ENCODE measurements at places on chromosomes 2 and 18.

- no peak for DNase-seq
Measured at GRCh38 chr2:222780051-222780450, 80.8 kb upstream of the ACSL3 start.

- DNase-seq = no peak
Measured at GRCh38 chr2:169683054-169683424, 11.2 kb downstream of the CFAP210 start.

GRCh38 chr2:174217869-174218268 lies 30.5 kb downstream of the OLA1 start:
- no peak for DNase-seq

DNA sequence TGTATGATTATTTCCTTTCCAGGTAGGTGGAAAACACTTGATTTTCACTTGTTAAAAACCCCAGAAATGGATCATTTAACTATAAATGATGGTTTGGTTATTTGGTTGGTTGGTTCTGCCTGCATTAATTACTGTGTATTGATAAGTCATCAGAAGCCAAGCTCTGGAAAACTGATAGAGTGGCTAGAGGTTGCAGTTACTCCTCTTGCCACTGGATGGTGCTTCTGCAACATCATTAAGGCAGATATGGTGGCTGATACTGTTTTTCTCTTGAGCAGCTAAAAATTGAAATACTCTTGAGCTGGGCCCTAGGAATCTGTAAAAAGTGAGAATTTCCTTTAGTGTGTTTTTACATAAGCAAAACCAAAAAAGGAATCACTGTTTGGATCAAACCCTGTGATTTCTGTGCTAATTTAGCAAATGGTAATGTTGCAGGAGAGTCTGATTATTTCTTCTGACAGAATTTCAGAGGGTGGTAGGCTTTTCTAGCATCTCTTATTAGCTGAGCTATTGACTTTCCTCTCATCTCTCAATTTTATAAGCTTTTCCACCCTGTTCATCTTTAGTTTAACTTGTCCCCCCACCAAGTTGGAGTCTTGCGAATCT lies 54.3 kb downstream of the RAB10 start:
- DNase-seq = peak; percentile 70

GRCh38 chr2:44934983-44935728 lies 6.3 kb upstream of the SIX3 start:
- no peak for DNase-seq

- DNase-seq = no peak
Measured at GRCh38 chr2:74887445-74887951, 53.6 kb downstream of the HK2 start.

DNA sequence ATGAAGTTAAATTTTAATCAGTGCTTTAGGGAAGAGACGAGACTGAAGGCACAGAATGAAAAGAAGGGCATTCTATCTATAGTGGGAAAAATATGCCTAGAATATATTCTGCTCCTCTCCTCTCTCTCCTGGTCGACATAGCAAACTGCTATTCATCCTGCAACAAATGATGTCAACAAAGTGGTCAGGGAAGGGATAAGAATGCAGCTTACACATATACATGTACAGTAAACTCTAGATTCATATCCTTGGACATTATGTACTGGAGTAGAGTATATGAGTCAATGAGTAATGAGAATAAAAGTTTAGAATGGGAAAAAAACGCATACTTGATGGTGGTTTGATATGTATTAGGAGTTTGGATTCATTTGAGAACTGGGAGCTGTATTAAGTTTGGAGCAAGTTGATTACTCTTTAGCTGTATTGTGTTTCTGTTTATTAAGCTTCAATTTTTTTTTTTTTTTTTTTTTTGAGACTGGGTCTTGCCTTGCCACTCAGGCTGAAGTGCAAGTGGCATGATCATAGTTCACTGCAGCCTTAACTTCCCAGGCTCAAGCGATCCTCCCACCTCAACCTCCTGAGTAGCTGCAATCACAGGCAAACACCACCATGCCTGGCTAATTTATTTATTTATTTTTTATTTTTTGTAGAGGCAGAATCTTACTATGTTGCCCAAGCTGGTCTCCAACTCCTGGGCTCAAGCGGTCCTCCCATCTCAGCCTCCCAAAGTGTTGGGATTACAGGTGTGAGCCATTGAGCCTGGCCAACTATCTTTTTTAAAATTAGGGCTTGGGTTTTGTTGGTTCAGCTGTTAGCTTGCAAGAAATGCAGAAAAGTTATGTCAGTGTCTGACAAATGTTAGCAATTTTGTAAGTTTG lies 53.8 kb downstream of the STAT1 start:
- no peak for DNase-seq

- DNase-seq = no peak
Measured at GRCh38 chr2:795531-796041, 118.4 kb upstream of the TMEM18 start.

GRCh38 chr2:12277241-12278034 lies 439.3 kb upstream of the TRIB2 start:
- peak; percentile 13 for DNase-seq

- DNase-seq = no peak
Measured at GRCh38 chr2:30631051-30631671, 176.1 kb downstream of the CAPN13 start.

- no peak for DNase-seq
Measured at GRCh38 chr2:150027164-150027563, 439.6 kb upstream of the MMADHC start.

DNA sequence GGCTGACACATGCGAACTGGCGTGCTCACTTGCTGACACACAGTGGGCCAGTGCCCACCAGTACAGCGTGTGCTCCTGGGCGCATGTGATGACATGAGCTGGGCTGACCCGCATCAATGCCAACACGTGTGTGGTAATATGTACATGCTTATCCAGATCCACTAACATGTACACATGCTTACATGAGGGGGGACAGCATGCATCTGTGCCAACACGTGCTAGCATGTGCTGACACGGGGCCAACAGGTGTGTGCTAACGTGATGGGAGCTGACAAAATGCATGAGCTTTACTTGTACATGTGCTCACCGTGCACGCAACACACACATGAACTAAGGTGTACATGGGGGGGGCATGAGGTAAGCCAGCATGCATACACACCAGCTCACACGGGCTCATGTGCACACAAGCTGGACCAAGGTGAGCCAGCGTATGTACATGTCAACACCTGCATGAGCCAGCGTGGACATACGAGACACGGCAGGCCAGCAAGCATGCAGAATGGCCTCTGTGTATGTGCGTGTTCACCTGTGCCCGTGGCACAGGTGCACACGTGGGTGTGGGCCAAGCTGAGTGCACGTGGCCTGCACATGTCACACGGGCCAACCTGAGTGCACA lies 28.5 kb downstream of the GPC1 start:
- DNase-seq = no peak

DNA sequence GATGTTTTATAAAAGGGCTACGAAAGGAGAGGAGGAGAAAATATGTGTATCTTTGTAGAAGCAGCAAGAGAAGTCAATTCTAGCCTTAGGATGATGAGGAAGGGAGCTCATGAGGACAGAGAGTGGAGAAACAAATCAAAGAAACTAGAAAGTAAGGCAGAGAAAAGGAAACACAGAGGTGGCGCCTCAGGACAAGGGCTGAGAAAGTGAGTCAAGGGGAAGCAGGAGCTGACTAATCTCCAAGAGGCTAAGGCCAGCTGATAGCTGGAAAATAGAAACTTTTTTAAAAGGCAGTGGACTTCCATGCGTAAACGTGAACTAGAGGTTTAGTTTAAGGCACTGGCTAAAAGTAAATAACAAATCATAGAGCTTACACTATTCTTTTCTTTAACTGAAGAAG lies 173.3 kb downstream of the ANKRD44 start:
- DNase-seq = no peak

GRCh38 chr18:30280186-30280585 lies 762.4 kb downstream of the DSC3 start:
- no peak for DNase-seq

GRCh38 chr2:102050854-102051391 lies 59.2 kb downstream of the IL1R2 start:
- DNase-seq = no peak

GRCh38 chr2:126536605-126537200 lies 119.3 kb upstream of the GYPC start:
- DNase-seq = no peak
